ENCODE measurements at places on chromosomes 3 and 15. TPM values are rescaled to one million over a fixed set of nuclear protein-coding genes. Genes with fewer than 3 reads are reported as not detected.

Gene GPR62
- 0.94 TPM for total RNA-seq

Gene PLCD1
- total RNA-seq = 19.0 TPM

Gene ZNF106
- total RNA-seq = 109 TPM

Gene MAGEF1
- 12.6 TPM for total RNA-seq

Gene KBTBD13
- total RNA-seq = not detected

Gene MORC1
- total RNA-seq = not detected

Gene XCR1
- total RNA-seq = not detected

Gene UNC13C
- 0.44 TPM for total RNA-seq

Gene ARHGEF26
- 27.0 TPM for total RNA-seq

Gene PRTG
- total RNA-seq = 0.94 TPM

Gene SIDT1
- 4.0 TPM for total RNA-seq

Gene GHRL
- total RNA-seq = not detected

Gene RTP3
- total RNA-seq = not detected

Gene LEKR1
- total RNA-seq = 0.22 TPM

Gene CCDC33
- not detected for total RNA-seq

Gene SAMD7
- total RNA-seq = not detected

Gene PLS1
- total RNA-seq = 2.9 TPM

Gene DAZL
- total RNA-seq = not detected

Gene SLC22A13
- not detected for total RNA-seq

Gene GOLGA6L9
- 1.0 TPM for total RNA-seq

Gene MKRN2OS
- total RNA-seq = not detected

Gene CCR3
- total RNA-seq = not detected

Gene KIAA1143
- total RNA-seq = 24.5 TPM

Gene SMCO1
- not detected for total RNA-seq

Gene ALPK3
- total RNA-seq = 12.7 TPM

Gene SQOR
- total RNA-seq = 72.2 TPM

Gene CKMT1A
- total RNA-seq = not detected

Gene CHL1
- 34.4 TPM for total RNA-seq

Gene HERC2
- 73.8 TPM for total RNA-seq

Gene MESP2
- 0.57 TPM for total RNA-seq

Measured in subcutaneous adipose tissue (tissue), 4 donors.